ENCODE measurements at places on chromosomes 3 and 15.

DNA sequence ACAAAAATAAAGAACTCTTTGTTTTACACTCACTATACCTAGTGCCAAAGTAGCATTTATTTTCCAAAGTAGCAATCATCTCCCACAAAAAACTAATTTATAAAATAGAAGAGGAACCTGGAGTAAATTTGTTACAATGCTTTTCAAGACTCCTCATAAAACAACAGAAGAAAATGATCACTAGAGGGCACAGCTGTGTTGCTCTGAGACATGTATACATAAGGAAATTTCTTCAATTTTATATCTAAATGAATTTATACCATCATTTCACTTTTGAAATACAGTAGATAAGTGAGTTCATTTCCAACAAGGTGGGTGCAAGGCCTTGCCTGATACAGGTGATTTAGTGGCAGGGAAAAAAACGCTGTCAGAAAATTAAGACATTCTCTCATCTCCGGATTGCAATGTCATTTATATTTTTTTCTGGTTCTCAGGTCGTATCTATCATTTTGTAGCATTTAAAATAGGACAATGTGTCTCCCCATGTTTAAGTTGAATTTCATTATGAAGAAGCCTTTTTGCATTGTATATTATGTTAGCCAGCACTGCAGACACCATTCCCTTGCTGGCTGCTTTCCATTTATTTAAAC is 25.3 kb upstream of the ARHGEF26 start:
- no peak for DNase-seq

GRCh38 chr3:12273045-12273695 is 15.7 kb upstream of the PPARG start:
- peak; percentile 64 for DNase-seq

DNA sequence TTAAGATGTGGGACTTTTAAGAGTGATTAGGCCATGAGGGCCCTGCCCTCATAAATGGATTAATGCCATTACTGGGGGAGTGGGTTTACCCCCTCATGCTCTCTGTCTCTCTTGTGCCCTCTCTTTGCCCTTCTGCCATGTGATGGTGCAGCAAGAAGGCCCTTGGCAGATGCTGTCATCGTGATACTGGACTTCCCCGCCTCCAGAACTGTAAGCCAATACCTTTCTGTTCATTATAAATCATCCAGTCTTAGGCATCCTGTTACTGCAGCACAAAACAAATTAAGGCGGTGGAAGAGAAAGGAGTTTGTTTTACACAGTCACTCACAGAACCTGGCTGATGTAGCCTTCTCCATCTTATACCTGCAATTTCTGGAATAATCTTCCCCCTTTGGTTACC is 360.3 kb upstream of the TBL1XR1 start:
- DNase-seq: no peak

DNA sequence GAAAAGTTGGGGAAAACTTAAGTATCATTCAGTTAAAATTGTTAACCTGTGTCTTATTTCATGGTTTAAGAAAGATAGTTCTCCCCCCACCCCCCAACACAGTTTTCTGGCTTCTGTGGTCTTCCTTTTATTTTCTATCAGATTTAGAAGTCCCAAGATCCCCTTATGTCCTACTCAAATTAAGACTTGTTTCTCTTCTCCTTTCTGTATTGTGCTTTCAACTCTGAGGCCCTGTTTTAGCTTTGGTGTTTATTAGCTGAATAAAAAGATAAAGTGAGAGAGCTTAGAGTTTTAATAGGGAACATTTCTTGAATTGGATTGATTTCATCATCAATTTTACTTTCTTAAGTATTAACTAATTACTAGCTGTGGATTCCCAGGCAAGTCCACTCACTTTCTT is 62.6 kb downstream of the AKAP13 start:
- no peak for DNase-seq

DNA sequence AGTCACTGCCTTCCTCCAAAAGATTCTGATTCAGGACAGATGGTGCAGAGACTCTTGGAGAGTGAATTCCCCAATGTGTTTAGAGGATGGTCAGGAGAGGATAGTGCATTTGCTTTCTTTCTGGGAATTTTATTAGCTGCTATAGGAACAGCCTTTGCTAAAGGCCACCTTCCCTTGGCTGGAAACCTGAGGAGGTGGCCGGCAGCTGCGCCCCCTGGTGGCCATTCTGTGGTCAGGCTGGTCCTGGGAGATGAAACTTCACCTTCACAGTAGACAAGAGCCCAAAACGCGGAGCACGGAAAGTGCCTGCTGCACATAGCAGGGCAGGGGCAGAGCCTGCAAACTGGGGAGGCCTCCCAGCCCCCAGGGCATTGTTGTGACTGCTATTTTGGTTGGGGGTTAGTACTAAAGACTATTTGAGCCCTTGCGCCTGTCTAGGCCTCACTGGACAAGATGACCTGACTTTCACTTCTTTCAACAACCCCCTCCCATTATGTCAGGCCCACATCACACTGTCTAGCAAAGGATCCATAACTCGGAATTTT is 34.3 kb downstream of the SEC22C start:
- peak; percentile 75 for DNase-seq

DNA sequence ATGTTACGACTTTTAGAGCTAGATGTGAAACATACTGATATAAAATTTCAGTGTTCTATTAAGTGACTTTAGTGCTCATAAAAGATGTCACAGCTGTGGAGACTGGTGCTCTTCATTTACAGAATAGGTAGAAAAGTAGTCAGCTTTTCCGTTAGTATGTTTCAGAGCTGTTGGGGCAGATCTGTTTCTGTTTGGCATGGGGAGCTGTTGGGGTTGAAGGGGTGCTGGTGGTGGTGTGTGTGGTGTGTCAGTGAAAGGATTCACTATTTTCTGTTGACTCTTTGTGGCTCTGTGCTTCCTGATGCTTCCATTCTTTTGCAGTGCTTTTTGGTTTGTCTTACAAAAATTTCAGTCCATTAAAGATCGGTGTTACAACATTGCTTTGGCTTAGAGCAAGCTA is 3.2 kb downstream of the UBE2E2 start:
- DNase-seq: no peak

GRCh38 chr3:37713818-37714204 is 147.9 kb upstream of the CTDSPL start:
- DNase-seq: no peak

DNA sequence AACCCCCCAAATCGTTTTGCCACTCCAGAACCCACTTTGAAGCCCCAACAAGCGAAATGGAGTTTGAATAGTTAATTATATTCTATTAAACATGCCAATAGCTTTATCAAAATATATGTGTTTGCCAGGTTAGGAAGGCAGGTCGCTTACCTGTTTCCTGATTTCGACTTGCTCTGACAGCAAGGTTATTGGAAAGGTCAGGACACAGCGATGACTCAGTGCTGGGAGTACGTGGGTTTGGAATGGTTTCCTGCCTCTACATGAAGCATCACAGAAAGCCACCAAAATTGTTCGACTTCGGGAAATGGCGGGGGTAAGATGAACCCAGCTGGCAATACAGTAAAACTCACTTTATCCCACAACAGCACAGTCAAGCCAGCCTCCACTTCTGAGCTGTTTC is 135.6 kb upstream of the ABI3BP start:
- no peak for DNase-seq

DNA sequence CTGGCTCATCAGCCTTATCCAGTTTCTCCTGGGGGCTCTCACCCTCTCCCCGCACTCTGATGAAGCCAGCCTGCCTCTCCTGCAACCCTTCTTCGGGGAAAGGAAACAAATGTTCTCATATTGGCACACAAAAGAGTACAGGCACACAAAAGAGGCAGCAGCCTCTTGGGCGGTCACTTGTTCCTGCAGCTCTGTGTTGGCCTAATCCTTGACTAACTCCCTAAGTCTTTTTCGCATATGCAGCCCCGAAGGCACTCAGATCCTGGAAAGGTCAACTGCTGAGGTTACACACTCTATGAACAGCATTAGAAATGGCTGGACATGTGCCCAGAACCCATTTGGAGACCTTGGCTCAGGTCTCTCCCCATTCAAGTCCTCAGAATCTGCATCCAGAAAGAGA is 7.4 kb upstream of the CAMP start:
- DNase-seq: no peak

DNA sequence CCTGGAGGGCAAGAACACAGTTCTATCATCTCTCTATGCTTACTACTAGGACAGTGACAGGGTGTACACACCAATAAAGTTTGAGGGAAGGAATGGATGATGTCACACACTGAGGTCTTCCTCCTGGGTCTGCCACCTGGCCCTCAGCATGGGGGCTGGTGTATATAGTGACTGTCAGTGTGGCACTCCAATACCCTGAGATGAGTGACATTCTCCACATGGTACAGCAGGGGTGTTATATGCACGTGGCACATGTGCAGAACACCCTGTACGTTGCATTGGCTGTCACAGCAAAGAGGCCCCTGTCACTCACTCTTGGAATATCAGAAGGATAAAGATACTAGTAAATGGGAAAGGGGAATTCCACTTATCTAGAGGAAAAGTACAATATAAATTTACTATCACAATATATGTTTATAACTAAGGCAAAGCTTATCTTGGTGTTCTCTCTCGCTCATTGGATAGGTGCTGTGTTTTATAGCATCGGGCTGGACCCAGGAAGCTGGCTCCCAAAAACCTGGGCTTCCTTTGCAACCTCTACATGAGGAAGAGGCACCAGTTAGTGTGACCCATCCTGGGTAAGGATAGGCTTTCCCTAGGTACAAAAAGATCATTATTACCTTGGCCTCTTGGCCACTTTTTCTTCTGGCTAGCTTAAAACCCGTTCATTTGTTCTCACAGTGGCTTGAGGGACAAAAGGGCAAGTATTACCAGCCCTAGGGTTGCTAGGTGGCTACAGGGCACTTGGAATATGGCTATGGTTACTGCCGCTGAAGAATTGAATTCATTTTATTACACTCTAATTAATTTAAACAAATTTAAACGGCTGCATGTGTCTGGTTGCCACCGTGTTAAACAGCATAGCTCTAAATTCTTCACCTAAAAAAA is 54.8 kb upstream of the HES1 start:
- DNase-seq: no peak

DNA sequence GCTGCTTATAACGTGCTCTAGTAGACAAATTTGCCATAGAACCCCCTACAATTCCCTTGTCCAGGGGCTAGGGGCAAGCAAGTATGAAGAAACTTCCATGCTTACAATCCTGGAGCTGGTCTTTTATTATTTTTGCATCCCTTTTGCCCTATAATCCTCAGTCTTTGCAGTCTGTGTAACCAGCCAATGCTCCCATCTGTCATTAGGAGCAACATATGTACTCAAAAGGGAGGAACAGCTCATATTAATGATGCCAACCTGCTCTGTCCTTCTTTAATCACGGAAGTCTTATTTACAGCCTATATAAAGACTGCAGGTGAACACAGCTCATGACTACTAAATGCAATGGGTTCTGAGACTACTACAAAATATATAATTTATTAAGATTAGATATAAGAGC is 263.3 kb downstream of the ZIC1 start:
- DNase-seq: no peak

DNA sequence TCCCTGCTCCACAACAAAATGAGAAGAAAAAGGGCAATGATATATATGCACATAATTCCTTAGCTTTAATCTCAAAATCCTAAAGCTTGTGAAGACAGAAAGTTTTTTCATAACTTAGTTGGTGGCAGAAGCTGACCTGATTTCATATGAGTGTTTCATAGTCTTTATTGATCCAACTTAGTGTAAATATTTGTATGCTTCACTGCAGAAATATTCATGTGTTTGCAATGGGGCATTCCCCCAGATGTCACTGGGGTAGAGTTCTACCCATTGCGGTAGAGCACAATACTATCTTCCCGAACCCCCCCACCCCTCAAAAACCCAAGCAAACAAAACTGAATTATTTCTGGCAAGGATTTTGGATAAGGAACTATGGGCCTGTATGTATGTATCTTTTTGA is 221.2 kb downstream of the THRB start:
- no peak for DNase-seq

GRCh38 chr3:29514170-29514569 is 233.3 kb downstream of the RBMS3 start:
- no peak for DNase-seq

DNA sequence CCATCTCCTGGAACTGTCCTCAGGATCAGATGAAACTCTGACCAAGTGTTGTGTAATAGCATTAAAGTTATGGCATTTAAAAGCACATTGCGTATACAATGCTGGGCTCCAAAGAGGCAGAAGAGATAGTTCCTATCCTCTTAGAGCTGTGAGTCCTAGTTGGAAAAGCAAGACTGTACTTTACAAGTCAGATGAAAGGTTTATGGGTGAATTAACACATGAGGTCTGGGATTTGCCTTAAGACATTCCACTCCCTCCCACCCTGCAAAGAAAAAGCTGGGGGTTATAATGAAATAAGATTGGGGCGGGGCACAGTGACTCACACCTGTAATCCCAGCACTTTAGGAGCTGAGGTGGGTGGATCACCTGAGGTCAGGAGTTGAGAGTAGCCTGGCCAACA is 35.6 kb downstream of the SNAPC5 start:
- DNase-seq: no peak

DNA sequence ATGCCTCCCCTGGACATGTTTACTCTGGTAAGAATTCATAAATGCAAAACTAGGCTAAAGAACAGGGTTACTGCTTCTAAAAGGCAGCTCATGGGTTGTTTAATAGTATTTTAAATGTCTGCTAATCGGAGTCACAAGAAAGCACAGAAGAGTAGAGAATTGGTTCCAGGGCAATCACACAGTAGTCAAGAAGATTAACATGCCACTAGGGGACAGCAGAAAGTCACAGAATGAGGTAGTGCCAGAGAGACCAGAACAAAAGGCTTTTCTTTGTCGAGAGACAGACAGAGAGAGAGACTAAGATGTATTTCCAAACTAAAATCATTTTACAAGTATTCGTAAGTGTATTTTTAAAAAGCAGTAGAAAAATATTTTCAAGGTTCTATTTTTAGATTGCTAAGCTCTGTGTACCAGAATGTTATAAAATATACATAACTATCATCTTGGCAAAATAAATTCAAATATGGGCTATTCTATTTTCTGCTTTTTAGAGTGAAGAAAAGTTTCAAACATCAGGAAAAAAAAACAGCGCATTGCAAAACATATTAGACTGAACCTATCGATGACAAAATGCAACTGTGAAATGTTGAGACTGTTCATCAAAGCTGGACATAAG is 78.3 kb upstream of the CDIN1 start:
- DNase-seq: peak; percentile 33

DNA sequence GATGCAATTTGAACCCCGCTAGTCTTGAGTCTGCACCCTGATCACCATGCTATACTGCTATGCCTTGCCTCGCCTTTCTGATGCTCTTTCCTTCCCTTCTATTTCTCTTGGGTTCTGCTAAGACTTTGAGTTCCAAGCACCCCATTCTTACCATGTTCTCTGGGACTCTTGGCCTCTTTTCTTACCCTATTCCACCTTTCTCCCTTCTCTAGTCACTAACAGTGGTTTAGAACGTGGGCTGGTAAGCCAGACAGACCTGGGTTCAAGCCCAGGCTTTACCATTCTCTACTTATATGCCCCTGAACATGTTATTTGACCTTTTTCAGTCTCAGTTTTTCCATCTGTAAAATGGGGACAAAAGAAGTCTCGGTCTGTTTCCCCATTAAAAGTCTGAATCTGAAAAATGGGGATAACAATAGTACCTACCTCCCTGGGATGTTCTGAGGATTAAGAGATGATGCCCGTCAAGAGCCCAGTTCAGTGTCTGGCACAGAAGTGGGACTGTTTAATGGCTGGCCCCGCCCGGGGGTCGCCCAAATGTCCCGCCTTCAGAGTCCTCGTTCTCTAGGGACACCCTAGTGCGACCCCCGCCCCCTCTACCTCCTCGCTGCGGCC is 376 bp downstream of the TADA3 start:
- no peak for DNase-seq

- DNase-seq: peak; percentile 51
Observed at GRCh38 chr3:195139091-195139875, 131.7 kb downstream of the XXYLT1 start.
